Stimulated activated CD4-positive, alpha-beta T cell treated with anti-CD3 and anti-CD28 coated beads, Interleukin-2, amount 100 ng/mL, for 24 hours (primary cell): ENCODE measurements at places on chromosomes 5 and 9.

DNA sequence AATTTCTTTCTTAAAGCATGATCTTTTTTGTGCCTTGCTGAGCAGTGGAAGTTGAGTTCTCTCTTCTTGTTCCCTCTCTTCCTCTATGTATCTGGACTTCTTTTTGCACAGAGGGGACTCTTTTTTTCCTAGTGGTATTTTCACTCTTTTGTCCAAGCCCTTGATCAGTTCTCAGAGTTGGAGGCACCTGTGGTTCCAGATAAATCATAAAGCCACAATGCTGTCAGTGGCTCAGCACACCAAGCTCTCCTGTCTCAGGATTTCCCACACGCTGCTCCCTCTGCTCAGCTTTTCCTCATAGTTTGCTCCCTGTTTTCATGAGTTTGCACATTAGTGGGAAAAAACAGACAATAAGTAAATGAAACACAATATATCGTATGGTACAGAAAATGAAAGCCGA lies 110.3 kb upstream of the ZNF608 start:
- no peak for DNase-seq

- no peak for DNase-seq
These were observed 137.1 kb upstream of the TRIM32 start for GRCh38 chr9:116549786-116550660.

DNA sequence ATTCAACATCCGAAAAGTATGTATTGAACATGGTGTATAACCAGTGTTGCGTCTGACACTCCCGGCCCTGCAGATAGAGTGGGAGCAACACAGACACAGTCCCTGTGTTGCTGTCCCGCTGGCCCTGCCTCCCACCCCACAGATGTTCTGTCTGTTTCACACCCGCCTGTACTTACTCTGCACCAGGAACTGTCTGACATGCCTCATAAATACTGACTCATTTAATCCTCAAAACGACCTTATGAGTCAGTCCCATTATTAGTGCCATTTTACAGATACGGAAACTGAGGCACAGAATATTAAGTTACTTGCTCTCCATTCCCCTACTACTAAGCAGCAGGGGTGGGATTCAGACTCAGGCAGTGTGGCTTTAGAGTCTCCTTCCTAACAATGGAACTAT lies 109.8 kb upstream of the NFIL3 start:
- no peak for DNase-seq

GRCh38 chr5:106940986-106941385 lies 729.8 kb downstream of the EFNA5 start:
- no peak for DNase-seq

DNA sequence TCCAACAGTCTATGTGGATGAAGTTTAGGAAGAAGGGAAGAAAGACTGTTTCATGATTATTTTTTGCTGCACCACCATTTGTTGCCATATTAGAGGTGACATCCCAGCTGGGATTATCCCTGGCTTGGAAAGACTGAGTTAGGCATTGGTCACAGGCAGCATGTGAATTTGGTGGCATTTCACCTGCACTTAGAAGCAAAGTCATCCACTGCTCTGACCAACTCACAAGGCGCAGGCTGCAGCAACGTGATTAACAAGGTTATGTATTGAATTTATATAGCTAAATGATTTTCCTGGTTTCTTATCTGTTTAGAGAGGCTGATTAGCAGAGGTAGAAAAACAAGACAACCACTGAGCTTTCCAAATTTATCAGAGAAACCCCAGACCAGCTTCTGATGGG lies 2.7 kb downstream of the FYB1 start:
- DNase-seq: no peak

- DNase-seq: no peak
These were observed 42.6 kb downstream of the HMGCS1 start for GRCh38 chr5:43270645-43271044.

DNA sequence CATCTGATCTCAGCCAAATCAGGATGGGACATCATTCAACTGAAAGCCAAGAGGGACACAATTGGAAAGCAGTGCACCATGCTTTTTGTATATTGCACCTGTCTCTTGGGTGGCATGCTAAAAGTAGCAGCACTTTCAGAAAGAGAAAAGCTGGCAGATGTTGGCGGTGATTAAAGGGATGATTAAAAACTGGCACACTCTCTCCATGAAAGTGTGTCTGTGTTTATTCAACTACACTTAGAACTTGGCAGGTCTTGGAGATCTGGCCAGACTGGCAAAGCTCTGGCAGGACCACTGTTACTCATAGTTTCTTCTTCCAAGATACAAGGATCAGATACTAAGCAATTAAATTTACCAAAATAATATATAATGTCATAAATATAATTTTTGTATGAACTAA lies 112.9 kb upstream of the ELAVL2 start:
- DNase-seq: no peak

DNA sequence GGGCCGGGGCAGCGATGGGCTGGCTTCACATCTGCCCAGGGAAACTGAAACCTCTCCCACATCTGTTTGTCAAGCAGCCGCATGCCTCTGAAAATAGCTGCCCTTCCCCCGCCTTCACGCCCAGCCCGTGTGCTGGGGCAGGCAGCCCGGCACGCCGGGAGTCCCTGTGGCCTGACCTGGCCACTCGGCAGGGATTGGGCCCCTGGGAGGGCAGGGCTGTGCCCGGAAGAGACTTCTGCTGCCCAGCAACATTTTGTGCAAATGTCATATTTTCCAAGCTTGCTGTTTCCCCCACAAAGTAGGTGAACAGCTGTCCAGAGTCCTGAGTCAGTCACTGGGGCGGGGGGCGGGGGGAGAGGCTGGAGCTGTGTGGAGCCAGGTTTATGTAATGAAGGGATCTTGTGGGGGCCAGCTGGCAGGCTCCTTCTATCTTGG lies 8.2 kb downstream of the COL27A1 start:
- no peak for DNase-seq

DNA sequence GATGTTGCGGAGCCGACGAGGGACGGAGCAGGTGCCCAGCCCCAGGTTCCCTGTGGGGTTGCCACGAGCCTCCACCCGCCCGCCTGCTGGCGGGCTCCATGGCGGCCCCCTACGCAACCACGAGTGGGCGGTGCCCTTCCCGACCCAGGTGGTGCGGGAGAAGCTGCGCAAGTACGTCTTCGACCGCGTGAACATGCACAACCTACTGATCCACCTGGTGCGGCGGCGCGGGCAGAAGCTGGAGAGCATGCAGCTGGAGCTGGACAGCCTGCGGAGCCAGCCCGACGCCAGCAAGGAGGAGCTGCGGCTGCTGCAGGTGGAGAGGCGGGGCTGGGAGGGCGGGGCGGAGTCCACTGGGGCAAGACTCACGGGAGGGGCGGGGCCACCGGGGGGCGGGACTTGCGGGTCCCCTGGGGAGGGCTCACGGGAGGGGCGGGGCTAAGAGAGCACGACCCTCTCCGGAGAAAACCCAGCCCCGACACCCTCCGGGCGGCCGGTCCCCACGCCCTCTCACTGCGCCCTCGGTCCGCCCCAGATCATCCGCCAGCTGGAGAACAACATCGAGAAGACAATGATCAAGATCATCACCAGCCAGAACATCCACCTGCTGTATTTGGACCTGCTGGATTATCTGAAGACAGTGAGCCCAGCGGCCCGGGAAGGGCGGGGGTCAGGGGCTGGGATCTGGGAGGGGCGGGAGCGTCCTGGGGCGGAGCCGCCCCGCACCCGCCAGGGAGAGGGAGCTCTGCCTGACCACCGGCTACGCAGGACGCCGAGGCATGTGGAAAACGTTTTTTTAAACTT lies 3.9 kb downstream of the CCDC183 start:
- peak; percentile 89 for DNase-seq

DNA sequence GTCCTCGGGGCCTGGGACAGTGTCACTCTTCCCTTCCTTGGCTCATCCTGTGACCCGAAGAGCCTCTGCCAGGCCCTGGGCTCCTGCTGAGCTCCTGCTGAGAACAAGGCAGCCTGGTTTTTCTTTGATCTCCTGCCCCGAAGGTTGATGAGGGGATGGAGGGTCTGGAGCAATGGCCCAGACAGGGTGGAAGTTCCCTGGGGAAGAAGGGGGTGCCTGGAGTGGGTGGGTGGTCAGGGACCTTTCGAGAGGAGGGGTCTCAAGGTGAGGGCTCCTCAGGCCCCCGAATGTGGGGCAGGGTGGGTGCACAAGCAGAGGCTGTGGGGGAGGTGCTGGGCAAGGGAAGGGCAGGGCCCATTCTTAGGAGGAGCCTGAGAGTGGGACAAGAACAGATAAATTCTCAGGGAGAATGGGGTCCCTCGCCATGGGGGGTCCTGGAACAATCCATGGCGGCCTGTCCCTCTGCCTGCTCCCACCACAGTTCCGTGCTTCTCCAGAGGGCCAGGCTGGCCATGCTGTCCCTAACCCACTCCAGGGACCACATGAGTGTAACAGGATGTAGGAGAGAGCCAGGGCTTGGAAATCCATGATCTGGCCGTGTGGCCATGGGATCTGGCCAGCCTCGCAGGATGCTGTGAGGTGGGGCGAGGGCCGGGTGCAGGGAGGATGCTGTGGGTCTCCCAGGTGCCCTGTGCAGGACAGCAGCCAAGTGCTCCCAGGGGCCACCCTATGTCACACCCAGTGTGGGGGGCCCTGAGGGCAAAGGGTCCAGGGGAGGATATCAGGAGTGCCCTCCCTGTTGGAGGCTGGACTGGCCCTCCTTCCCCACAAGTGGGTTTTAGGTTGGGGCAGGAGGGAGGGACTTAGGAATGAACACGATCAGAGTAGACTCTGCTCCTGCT lies 128.5 kb upstream of the LPCAT1 start:
- no peak for DNase-seq

DNA sequence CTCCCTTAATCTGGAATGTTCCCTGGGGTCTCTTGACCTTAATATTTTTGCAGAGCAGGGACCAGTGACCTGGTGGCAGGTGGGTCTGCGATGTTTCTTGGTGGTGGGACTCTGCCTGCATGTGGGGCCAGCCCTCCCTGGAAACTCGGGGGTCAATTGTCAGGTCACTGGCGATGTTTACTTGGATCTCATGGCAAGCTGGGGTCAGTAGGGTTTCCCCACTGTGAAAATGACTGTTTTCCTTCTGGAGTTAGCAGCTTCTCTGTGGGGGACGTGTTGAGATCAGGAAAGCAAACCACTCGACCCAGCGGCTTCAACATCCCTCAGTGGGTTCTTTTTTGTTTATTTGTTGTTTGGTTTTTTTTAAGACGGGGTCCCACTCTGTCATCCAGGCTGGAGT lies 73.9 kb downstream of the KCNT1 start:
- no peak for DNase-seq

- peak; percentile 33 for DNase-seq
These were observed 16.1 kb upstream of the IL13 start for GRCh38 chr5:132641841-132642240.

DNA sequence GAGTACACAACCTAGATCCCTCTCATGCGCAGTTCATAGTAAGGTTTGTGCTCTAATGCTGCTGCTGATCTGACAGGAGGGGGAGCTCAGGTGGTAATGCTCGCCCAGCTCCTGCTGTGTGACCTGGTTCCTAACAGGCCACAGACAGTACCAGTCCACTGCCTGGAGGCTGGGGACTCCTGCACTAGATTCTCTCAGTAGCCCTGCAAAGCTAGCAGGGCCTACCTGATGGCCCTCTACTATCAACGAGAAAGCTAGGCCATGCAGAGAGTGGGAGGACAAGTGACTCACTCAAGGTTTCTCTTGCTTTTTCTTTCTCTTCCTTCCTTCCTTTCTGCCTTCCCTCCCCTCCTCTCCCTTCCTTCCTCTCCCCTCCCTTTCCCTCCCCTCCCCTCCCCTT lies 55.1 kb upstream of the TEX48 start:
- no peak for DNase-seq

DNA sequence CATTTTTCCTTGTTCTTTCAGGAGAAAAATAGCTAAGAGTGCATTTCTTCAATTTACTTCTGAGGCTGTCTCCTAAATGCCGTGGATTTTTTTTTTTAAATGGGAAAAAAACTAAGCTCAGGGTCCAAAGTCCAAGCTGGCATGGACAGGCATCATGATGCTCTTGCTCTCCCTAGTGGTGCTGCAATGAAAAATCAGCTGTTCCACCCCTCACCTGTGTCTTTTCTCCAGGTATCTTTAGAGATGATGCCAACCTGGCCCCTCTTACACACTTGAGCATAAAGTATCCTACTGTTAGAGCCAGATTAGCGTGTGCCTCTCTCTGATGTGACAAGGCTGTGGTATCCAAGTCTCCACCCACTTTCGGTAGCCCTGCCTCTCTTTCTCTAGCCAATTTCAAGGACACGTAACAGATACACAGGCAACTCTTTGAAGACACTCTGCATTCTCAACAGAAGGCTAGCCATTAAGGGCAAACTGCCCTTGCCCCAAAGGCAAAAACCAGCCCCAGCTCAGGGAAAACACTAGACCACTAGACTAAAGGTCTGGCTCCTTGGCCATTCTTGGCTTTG lies 208.8 kb downstream of the SAXO1 start:
- DNase-seq: no peak

DNA sequence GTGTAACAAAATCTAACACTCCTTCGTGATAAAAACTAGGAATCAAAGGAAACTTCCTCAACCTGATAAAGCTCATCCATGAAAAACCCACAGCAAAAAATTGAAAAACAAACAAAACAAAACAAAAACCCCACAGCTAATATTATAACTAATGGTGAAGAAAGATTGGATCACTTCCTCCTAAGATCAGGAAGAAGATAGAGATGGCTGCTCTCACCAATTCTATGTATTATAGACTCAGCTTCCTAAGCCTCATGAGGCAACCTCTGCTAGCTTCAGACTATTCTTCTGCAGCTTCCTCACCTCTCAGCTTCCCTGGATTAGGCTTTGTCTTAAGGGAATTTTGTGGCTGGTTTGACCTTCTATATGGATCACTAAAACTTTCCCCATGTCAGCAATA lies 40.1 kb downstream of the PHAX start:
- no peak for DNase-seq
